HCT116 (cell line): ENCODE measurements at places on chromosomes 16 and 17. TPM values are rescaled to one million over a fixed set of nuclear protein-coding genes. Genes with fewer than 3 reads are reported as not detected.

GRCh38 chr17:57679906-57680695 is 65.0 kb downstream of the CCDC182 start:
- no peak for DNase-seq

- no peak for DNase-seq
These were observed 32.7 kb upstream of the RPH3AL start for GRCh38 chr17:385178-385835.

- DNase-seq: no peak
These were observed 26.4 kb downstream of the NMT1 start for GRCh38 chr17:45087504-45087975.

DNA sequence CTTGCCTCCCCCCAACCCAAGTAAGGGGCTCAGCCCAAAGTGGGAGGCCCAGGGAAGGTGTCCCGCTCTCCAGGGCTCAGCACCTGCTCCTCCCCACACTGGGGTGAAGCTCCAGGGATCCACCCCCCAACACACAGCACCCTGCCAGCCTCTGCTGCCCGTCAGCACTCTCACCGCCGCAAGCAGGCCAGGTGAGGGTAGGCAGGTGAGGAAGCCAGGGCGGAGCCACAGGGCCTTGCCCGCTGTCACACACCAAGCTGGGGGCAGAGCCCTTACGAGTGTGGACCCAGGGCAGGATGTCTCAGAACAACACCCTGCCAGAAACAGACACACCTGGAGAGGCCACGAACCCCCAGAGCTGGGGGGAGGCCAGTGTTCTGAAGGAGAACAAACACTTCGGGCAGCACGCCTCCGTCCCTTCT is 19.5 kb downstream of the PLLP start:
- no peak for DNase-seq

- no peak for DNase-seq
These were observed 1.1 kb downstream of the KIF1C start for GRCh38 chr17:4998732-4999429.

DNA sequence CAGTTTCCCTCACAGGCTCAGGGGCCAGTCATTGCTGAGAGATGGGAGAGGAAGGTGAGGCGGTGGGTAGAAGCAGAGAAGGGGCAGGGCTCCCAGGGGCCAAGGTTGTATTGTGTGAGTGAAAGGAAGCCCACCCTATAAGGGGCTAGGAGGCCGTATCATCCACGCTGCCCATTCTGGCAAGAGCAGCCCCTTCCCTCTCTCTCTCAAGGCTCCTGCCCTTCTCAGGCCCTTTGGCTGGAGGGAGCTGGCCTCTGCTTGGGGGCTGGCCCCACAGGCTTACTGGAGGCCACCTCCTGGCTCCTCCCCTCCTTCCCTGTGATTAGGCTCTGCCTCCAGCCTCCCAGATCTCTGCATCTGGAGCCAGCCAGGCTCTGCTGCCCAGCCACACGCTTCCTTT is 7.6 kb downstream of the TBKBP1 start:
- no peak for DNase-seq

DNA sequence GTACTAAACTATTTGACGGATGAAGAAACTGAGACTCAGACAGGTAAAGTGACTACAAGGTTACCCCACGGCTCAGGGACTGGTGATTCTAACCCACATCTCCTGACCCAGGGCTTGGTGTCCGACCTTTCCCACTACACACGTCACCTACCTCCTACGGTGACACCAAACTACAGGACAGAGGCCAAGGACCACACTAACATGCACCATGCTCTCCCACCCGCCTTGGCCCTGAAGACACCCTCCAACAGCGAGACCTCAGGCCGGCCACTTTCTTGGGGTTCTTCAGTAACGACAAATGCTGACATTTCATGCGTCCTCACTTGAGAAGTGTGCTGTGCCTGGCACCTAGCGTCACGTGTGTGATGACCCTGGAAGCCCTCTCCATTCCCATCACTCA is 6.4 kb downstream of the KNOP1 start:
- no peak for DNase-seq

DNA sequence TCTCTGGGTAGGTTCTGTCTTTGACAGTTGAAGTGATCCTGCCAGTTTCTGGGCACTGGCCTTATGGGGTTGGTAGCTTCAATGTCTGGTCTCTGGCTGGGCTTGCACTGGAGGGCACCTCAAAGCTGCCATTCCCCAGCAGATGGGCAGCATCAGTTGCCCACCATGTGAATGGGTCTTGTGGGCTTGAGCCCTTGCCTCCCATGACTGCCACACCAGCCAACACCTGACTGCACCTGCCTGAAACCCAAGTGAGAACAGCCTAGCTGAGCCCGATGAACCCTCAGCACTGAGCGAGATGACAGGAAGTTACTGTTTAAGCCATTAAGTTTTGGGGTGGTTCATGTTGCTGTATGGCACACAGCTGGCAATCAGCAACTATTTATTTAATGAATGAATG is 69.1 kb upstream of the AXIN2 start:
- DNase-seq: no peak

DNA sequence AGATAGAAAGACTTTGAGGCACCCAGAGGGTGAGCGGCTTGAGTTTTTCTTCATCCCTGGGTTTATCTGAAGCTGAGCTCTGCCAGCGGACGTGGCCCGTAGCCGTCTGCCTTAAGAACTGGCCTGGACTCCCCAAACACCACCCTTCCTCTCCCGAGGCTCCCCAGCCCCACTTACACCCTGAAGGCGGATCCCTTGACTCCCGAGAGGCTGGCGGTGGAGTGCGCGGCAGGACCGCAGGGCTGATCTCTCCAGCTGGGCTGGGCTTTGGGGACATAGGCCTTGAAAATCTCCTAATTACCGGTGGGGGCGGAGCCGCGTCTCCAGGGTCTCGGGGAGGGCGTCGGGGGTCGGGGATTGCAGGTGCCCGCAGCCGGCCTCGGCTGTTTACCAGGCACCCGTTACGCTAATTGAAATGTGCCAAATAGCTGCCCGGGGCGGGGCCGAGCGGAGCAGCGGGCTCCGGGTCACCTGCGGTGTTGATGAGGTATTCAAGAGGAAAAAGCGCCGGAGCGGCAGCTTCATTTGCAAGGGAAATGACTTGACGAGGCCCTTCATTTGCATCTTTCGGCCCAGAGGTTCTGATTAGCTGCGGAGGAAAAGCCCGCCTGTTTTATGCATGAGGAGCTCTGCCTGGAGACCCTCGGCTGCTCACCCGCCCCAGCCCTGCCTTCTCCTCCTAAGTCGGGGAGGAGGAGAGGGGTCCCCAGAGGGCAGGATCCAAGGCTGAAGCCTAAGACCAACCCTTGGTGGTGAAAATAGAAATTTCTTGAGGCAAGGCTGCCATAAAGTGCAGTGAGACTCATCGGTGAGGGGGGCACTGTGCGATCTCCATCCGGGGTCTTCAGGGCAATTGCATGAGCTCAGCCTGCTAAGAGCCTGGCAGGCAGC is 100.7 kb downstream of the MGAT5B start:
- DNase-seq: no peak

DNA sequence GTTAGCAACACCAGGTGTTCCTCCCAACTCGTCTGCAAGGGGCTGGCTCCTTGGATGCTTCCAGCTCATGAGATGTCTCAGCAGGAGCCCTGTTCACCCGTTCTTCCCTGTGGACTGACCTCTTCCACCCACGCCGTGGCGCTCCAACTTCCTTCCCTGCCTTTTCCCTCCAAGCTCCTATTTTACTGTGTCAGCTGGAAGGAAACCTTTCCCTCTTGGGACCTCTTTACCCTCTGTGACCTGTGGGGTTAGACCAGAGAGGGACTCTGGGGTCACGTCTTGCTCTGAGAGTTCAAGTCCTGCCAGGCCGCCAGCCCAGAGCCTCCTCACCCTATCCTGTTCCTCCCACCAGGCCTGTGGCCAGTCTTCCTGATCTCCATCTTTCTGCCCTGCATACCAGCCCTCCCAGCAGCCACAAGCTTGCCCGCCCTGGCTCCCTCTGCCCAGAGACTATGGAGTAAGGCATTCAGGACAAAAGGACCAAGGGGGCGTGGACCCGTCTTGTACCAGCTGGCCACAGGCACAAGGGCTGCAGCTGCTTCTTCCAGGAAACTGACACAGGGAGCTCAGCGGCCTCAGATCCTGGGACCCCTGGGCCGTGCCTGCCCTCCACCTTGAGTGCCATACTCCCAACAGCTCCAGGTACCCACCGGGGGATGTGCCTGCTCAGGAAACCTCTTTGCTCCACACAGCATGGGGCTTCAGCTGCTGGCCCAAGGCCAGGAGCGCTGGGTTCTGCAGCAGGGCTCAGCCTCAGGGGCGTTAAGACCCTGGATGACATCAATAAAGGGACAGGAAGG is 3.0 kb downstream of the PAQR4 start:
- DNase-seq: no peak

DNA sequence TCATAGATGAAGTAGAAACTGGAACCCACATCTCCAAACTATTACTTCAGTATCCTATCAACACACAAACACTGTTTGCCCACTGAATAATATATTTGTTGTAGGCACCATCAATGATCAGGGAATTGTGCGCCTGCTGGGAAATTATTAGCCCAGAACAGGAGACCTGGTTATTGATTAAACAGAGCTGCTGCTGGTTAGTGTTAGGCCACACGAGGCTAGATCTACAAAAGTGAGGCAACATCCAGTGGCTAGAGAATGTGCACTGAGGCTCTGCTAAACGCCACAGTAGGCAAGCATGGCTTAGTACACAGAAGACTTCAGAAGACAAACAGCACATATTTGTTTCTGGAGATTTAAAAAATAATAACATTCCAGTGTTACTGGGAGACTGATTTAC is 11.0 kb downstream of the ABHD15 start:
- DNase-seq: no peak

- DNase-seq: no peak
These were observed 8.8 kb downstream of the TENT4B start for GRCh38 chr16:50161950-50162349.

- DNase-seq: no peak
These were observed 34.0 kb upstream of the PRKCA start for GRCh38 chr17:66268247-66268927.

- no peak for DNase-seq
These were observed 170.4 kb downstream of the IRX5 start for GRCh38 chr16:55101026-55101425.

- DNase-seq: no peak
These were observed 37.5 kb downstream of the CREBBP start for GRCh38 chr16:3842994-3843393.

GRCh38 chr16:48623304-48624016 is 13.5 kb upstream of the N4BP1 start:
- DNase-seq: peak; percentile 46

GRCh38 chr17:18968345-18968744 is 16.4 kb downstream of the SLC5A10 start:
- DNase-seq: no peak

- no peak for DNase-seq
These were observed 183.0 kb upstream of the RPL38 start for GRCh38 chr17:74020522-74020921.

GRCh38 chr17:63445954-63446752 is at the start of gene CYB561:
CYB561 (minus strand) TSS chr17:63446306; CDS start chr17:63437547, 8,759 bp downstream.
- peak; percentile 47 for DNase-seq

DNA sequence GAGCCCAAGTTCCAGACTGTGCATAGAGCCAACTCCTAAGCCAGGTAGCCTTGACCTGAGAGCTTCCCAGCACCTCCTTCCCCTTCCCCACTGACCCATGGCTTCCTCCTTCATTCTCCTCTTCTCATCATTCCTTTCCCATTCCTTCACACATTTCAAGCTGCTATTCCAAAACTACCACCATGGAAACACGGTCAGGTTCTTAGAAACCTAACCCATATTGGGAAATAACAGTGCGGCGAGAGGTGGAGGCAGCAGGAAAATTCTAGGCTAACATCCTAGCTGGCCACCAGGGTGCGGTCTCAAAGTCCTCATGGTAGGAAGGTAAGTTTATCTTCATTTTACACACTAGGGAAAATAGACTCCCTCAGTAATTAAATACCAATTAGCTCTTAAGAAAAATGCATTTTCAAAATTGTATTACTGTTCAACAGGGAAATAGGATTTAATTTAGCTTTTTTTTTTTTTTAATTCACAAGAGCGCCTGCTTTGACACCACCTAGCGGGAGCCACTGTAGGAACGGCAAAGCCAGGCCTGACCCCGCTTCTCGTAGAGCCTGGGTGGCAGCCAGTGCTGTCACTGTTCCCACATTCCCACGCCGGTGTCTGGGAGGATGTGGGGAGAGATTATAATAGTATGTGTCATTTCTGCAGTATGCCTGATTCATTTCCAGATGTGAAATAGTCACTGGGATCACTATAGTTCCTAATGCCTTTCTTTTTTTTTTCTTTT is 14.0 kb upstream of the SPHK1 start:
- no peak for DNase-seq

PIK3R6 gene
- 0.07 TPM for total RNA-seq

HBQ1 gene
- not detected for total RNA-seq

MIS12 gene
- total RNA-seq: 14.7 TPM

ADAMTS18 gene
- not detected for total RNA-seq

CRYM gene
- 4.9 TPM for total RNA-seq

TMC8 gene
- 7.8 TPM for total RNA-seq

NPIPB9 gene
- 1.1 TPM for total RNA-seq

CSH2 gene
- total RNA-seq: not detected

SCN4A gene
- 2.7 TPM for total RNA-seq

TNFSF12 gene
- 12.3 TPM for total RNA-seq

KRT27 gene
- not detected for total RNA-seq

IRX5 gene
- total RNA-seq: 0.86 TPM
